ENCODE measurements at places on chromosomes 3 and 15.

- no peak for DNase-seq
- no peak overlapping the region for H3K4me3 ChIP-seq
- H3K4me1 ChIP-seq = no peaks in the 10 kb centered on the region
These were observed 12.5 kb downstream of the SMAD6 start for GRCh38 chr15:66714543-66714981.

GRCh38 chr3:45535665-45536064 lies 58.9 kb upstream of the LIMD1 start:
- H3K27me3 ChIP-seq = no peaks in the 10 kb centered on the region
- no peak for DNase-seq
- no peak overlapping the region for H3K27ac ChIP-seq
- no peaks in the 10 kb centered on the region for H3K36me3 ChIP-seq

GRCh38 chr3:73661265-73661664 lies 36.5 kb upstream of the PDZRN3 start:
- no peaks in the 10 kb centered on the region for H3K36me3 ChIP-seq
- no peak overlapping the region for H3K4me3 ChIP-seq
- no peaks in the 10 kb centered on the region for H3K27me3 ChIP-seq
- DNase-seq = no peak

DNA sequence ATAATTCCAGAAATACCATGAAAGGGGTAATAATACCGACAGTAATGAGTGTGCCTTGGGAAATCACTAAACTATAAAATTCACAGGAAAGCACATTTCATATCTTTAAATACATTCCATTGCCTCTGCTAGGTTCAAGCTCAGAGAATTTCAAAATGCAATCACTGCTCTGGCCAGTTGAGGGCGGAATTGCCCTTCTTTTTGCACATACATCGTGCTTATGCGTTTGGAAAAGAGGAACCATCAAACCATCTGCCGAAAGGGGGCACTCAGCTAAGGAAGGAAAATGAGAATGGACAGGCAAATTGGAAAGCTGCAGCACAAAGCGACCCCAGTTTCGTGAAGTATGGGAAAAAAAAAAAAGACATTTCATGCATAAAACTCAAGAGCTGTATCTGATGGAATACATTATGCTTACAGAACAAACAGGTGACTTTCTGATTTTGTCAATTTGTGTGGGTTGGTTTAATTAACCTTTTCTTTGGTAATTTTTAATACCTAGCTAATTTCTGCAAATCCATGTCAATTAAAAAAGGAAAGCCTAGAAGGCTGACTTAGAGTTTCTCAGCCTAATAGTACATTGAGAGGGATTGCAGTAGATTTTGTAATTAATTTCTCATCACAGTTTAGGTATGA lies 61.4 kb downstream of the TUSC7 start:
- no peaks in the 10 kb centered on the region for H3K27me3 ChIP-seq
- H3K4me1 ChIP-seq = no peaks in the 10 kb centered on the region
- no peak overlapping the region for H3K27ac ChIP-seq
- peak; percentile 18 for DNase-seq
- no peak overlapping the region for H3K4me3 ChIP-seq

DNA sequence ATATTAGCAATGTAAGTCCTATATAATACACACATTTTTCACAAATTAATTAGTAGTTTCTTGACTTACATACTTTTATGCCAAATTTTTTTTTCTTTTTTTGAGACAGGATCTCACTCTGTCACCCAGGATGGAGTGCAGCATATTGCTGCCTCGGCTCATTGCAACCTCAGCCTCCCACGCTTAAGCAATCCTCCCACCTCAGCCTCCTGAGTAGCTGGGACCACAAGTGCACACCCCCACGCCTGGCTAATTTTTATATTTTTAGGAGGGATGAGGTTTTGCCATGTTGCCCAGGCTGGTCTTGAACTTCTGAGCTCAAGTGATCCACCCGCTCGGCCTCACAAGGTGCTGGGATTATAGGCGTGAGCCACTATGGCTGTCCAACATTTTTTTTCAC lies 54.6 kb downstream of the RNF111 start:
- no peak overlapping the region for H3K27ac ChIP-seq
- H3K4me1 ChIP-seq = peaks cover 12% of the 10 kb centered on the region
- H3K36me3 ChIP-seq = no peaks in the 10 kb centered on the region

DNA sequence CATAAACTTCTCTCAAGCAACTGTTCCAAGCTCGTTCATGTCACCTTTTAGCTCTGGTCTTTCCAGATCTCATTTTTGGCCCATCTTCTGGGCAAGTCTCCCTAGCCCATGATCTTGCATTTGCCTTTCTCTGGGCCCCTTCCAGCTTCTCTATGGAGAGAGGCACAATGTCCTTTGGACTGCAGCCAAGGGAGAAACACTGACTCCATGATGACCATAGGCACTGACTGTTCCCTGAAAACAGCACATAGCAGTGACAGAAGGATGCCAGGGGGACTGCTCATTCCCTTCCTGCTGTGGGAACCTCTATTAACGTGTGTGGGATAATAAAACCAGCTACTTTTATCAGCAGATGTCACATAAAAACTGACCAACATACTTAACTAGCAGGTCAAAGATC lies 60.3 kb downstream of the STRIT1 start:
- no peaks in the 10 kb centered on the region for H3K36me3 ChIP-seq
- H3K4me3 ChIP-seq = peak overlapping the region; percentile 32
- no peaks in the 10 kb centered on the region for H3K27me3 ChIP-seq
- peak overlapping the region; percentile 93 for H3K27ac ChIP-seq
